ENCODE measurements at places on chromosomes 5 and 9.
A peak's percentile ranks its signal among the peaks of the same experiment; 100 is the strongest.

DNA sequence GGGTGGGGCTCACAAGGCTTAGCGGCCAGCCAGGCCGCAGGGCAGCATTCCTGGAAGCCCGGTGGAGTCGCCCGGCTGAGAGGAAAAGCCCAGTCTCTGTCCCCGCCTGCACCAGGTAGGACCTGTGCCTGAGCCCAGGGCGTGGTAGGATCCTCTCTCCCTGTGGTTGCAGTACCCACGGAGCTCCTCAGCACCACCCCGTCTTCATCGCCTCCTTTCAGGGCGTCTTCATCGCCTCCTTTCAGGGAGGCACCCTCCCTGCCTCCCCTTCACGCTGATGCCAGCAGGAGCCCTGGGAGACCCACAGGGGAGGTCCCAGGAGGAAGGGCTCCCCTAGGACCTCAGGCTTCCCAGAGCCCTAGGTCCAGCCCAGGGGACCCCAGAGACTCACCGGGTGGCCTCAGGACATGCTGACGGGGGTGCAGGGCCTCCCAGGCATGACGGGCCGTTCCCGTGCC is 53.3 kb upstream of the NOTCH1 start:
- H3K4me1 ChIP-seq: no peaks in the 10 kb centered on the region
- no peak overlapping the region for H3K27ac ChIP-seq
- DNase-seq: no peak

GRCh38 chr5:127941646-127942045 is 141.9 kb upstream of the SLC12A2 start:
- no peaks in the 10 kb centered on the region for H3K36me3 ChIP-seq
- H3K4me3 ChIP-seq: no peak overlapping the region
- no peaks in the 10 kb centered on the region for H3K4me1 ChIP-seq
- H3K27ac ChIP-seq: no peak overlapping the region
- H3K27me3 ChIP-seq: no peaks in the 10 kb centered on the region
- no peak for DNase-seq

- H3K4me1 ChIP-seq: no peaks in the 10 kb centered on the region
- H3K27me3 ChIP-seq: no peaks in the 10 kb centered on the region
- H3K36me3 ChIP-seq: no peaks in the 10 kb centered on the region
- no peak for DNase-seq
- H3K27ac ChIP-seq: no peak overlapping the region
- no peak overlapping the region for H3K4me3 ChIP-seq
Observed at GRCh38 chr5:149664666-149665415, 65.3 kb upstream of the PPARGC1B start.

GRCh38 chr5:121979691-121980090 is 17.9 kb downstream of the SRFBP1 start:
- no peaks in the 10 kb centered on the region for H3K27me3 ChIP-seq
- H3K4me3 ChIP-seq: no peak overlapping the region
- DNase-seq: no peak

- no peak overlapping the region for H3K27ac ChIP-seq
- no peak overlapping the region for H3K4me3 ChIP-seq
- no peaks in the 10 kb centered on the region for H3K4me1 ChIP-seq
- no peaks in the 10 kb centered on the region for H3K36me3 ChIP-seq
Observed at GRCh38 chr9:121773954-121774714, 122.7 kb downstream of the DAB2IP start.

- no peaks in the 10 kb centered on the region for H3K4me1 ChIP-seq
- H3K4me3 ChIP-seq: no peak overlapping the region
Observed at GRCh38 chr5:142235870-142236672, 88.8 kb downstream of the SPRY4 start.

DNA sequence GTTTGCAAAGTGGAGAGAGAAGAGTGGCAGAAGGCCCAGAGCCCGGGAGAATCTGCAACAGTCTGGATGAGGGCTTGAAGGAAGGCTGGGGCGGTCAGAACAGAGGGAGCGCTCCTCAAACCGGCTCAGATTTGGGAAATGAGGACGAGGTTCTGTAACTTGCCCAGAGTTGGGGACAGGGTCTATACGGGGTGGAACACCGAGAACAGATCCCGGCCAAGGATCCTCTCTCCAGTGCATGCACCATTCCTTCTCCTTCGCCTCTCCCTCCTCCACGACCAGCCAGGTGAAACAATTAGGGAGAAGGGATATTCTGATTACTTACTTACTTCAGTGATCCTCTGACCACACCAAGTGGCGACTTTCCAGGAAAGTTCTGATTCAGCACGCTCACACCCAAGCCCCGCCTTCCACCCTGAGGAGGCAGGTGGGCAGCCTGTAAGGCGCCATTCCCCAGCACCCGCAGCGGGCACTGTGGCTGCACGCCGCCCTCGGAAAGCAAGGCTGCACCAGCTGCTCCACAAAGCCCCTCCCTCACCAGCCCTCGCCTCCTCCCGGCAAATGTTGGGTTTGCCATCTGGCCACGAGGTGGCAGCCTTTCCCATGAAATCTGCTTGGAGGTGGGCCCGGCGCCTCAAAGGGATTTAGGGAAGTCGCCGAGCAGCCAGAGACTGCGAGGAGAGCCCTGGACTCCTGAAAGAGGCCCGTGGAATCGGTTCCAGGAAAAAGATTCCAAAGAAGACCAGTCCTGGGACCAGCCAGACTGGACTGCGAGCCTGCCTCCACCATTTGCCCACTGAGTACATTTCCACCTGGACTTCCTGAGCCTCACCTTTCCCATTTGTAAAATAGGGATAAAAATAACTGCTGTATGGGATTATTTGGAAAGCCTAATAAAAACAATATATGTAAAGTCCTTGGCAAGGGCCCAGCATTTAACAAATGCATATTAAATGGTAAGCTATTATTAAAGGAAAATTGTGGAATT is 22.2 kb upstream of the WWC1 start:
- H3K27me3 ChIP-seq: no peaks in the 10 kb centered on the region
- no peaks in the 10 kb centered on the region for H3K36me3 ChIP-seq
- peak; percentile 33 for DNase-seq
- peaks cover 7% of the 10 kb centered on the region for H3K4me1 ChIP-seq

GRCh38 chr5:135543485-135544304 is 7.9 kb upstream of the NEUROG1 start:
- no peak for DNase-seq
- peaks cover 7% of the 10 kb centered on the region for H3K27me3 ChIP-seq
- H3K27ac ChIP-seq: no peak overlapping the region

- no peak overlapping the region for H3K27ac ChIP-seq
- no peak for DNase-seq
- no peaks in the 10 kb centered on the region for H3K36me3 ChIP-seq
- H3K4me3 ChIP-seq: no peak overlapping the region
Observed at GRCh38 chr9:13450723-13451122, 171.2 kb upstream of the MPDZ start.

DNA sequence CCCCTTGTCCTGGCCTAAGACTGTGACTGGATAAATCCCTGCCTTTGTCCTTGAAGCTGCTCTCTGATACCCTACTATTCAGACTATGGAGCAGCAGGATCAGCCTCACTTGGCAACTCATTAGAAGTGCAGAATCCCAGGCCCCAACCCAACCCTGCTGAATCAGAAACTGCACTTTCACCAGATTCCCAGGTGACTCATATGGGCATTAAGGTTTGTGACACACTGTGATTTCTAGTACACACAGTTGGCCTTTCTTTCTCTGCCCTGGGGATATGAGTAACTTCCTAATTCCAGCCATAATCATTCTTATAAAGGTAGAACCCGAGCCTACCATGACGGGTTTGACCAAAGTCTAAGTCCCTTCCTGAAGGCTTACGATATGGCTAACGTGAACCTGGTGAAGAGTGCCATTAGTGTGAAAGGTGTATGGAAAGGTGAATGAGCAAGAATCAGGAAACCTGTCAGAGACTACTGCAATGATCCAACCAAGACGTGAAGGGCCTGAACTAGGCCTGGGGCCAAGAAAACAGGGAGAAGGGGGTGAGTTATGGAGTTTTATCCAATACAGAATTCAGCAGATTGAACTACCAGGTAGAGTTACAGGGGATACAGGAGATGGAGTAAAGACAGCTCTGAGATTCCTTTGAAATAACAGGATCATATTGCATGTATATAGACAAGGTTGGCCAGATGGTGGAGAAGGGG is 533.0 kb downstream of the BNC2 start:
- no peak for DNase-seq
- H3K4me1 ChIP-seq: no peaks in the 10 kb centered on the region
- no peaks in the 10 kb centered on the region for H3K27me3 ChIP-seq
- H3K4me3 ChIP-seq: no peak overlapping the region
- no peak overlapping the region for H3K27ac ChIP-seq
- no peaks in the 10 kb centered on the region for H3K36me3 ChIP-seq

GRCh38 chr5:57435701-57436134 is 46.9 kb downstream of the ACTBL2 start:
- H3K36me3 ChIP-seq: no peaks in the 10 kb centered on the region
- no peaks in the 10 kb centered on the region for H3K4me1 ChIP-seq
- H3K4me3 ChIP-seq: no peak overlapping the region
- no peaks in the 10 kb centered on the region for H3K27me3 ChIP-seq

GRCh38 chr5:100855295-100855694 is 47.8 kb downstream of the ST8SIA4 start:
- DNase-seq: no peak
- H3K4me3 ChIP-seq: no peak overlapping the region
- H3K27ac ChIP-seq: no peak overlapping the region
- H3K27me3 ChIP-seq: no peaks in the 10 kb centered on the region
- peaks cover 26% of the 10 kb centered on the region for H3K4me1 ChIP-seq

GRCh38 chr5:148615644-148616275 is 38.6 kb downstream of the HTR4 start:
- H3K4me1 ChIP-seq: peaks cover 10% of the 10 kb centered on the region
- DNase-seq: no peak
- no peak overlapping the region for H3K27ac ChIP-seq
- H3K27me3 ChIP-seq: no peaks in the 10 kb centered on the region
- H3K4me3 ChIP-seq: no peak overlapping the region

GRCh38 chr5:5270958-5271785 is 131.0 kb downstream of the ADAMTS16 start:
- no peak for DNase-seq
- no peaks in the 10 kb centered on the region for H3K27me3 ChIP-seq
- no peaks in the 10 kb centered on the region for H3K36me3 ChIP-seq
- H3K27ac ChIP-seq: no peak overlapping the region

DNA sequence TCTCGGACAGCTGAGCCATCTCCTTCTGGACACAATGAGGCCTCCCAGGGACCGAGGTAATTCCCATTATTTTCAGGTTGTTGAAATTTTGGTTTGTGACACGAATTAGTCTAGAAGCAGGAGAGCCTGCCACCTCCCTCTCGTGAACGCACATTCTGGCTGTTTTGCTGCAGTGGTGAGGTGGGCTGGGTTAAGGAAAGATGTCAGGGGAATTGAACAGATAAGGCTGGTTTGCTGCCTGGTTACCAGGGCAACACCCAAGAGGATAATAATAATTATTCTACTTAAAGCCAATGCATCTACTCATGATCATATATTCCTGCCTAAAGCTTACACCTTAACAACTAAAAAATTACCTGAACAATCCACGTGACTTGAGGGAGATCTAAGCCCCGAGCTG is 38.1 kb downstream of the DDX31 start:
- peaks cover 17% of the 10 kb centered on the region for H3K36me3 ChIP-seq
- no peaks in the 10 kb centered on the region for H3K4me1 ChIP-seq
- DNase-seq: no peak

- no peaks in the 10 kb centered on the region for H3K36me3 ChIP-seq
- no peak overlapping the region for H3K4me3 ChIP-seq
- H3K27ac ChIP-seq: no peak overlapping the region
- H3K4me1 ChIP-seq: no peaks in the 10 kb centered on the region
Observed at GRCh38 chr5:170362656-170363055, 26.5 kb downstream of the KCNMB1 start.

- no peaks in the 10 kb centered on the region for H3K27me3 ChIP-seq
- H3K4me3 ChIP-seq: no peak overlapping the region
- DNase-seq: no peak
- H3K4me1 ChIP-seq: no peaks in the 10 kb centered on the region
- no peak overlapping the region for H3K27ac ChIP-seq
Observed at GRCh38 chr5:173707392-173707791, 90.9 kb upstream of the BOD1 start.

- no peaks in the 10 kb centered on the region for H3K4me1 ChIP-seq
- no peak for DNase-seq
- peaks cover 8% of the 10 kb centered on the region for H3K27me3 ChIP-seq
- no peak overlapping the region for H3K27ac ChIP-seq
Observed at GRCh38 chr9:124030969-124031451, 19.4 kb downstream of the LHX2 start.

DNA sequence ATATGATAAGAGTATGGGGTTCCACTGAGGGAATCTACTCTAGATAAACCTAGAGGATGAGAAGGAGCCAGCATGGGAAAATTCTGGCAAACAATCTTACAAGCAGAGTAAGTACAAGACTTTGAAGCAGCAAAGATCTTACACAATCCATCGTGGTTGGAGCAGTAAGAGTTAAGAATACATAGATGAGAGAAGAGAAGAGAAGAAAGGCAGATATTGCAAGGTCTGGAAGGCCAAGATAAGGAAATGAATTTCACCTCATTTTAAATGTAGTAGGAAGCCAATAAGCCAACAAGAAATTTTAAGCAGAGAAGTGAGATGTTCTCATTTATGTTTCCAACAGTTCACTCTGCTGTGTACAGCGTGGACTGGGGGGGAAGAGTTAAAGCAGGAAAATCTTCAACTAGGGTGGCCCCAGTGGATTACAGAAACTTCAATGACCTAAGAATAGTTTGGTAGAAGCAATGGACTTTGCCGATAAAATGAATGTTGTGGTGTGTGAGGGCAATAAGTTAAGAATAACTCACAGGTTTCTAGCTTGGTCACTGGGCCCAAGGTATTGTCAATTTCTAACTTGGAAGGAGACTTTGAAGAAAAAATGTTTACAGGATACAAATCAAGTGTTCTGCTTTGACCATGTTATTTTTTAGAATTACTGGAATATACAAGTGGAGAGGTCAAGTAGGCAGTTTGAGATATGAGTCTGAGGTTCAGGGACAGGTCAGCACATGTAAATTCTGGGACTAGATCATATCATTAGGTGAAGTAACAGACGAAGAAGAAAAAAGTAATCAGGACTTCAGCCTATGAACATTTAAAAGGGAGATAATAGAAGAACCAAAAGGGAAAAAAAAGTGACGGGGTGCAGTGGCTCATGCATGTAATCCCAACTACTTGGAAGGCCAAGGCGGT is 12.1 kb upstream of the ISOC1 start:
- no peaks in the 10 kb centered on the region for H3K27me3 ChIP-seq
- no peak for DNase-seq

GRCh38 chr5:68007451-68007850 is 208.1 kb upstream of the PIK3R1 start:
- no peaks in the 10 kb centered on the region for H3K36me3 ChIP-seq
- no peak overlapping the region for H3K4me3 ChIP-seq
- H3K27ac ChIP-seq: no peak overlapping the region
- H3K4me1 ChIP-seq: no peaks in the 10 kb centered on the region

DNA sequence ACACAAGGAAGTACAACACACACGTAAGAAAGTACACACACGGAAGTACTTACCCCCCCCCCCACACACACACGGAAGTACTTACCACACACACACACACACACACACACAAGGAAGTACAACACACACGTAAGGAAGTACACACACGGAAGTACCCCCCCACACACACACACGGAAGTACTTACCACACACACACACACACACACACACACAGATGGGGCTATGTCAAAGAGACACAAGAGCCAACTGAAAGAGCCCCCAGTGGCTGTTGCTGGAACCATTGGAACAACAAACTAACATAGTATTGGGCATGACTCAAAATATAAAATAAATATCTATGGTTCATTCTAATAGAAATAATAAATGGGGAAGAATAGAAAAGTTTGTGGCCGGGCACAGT is 4.9 kb upstream of the MAPK9 start:
- H3K4me3 ChIP-seq: no peak overlapping the region
- H3K36me3 ChIP-seq: no peaks in the 10 kb centered on the region
- peaks cover 11% of the 10 kb centered on the region for H3K4me1 ChIP-seq
- H3K27ac ChIP-seq: no peak overlapping the region
- no peak for DNase-seq

GRCh38 chr5:158716668-158717067 is 383.0 kb downstream of the EBF1 start:
- H3K27ac ChIP-seq: no peak overlapping the region
- no peaks in the 10 kb centered on the region for H3K4me1 ChIP-seq
- H3K36me3 ChIP-seq: no peaks in the 10 kb centered on the region
- no peak for DNase-seq
- H3K27me3 ChIP-seq: no peaks in the 10 kb centered on the region

Data from CD8-positive, alpha-beta memory T cell (primary cell).